ENCODE measurements at places on chromosomes 16 and 17. TPM values are rescaled to one million over a fixed set of nuclear protein-coding genes. Genes with fewer than 3 reads are reported as not detected.

GRCh38 chr17:63686138-63686685 is 13.7 kb downstream of the LIMD2 start:
- peaks cover 11% of the 10 kb centered on the region for H3K36me3 ChIP-seq
- H3K27ac ChIP-seq, result peak overlapping the region; percentile 82
- H3K4me3 ChIP-seq, result no peak overlapping the region
- peaks cover 17% of the 10 kb centered on the region for H3K4me1 ChIP-seq

Gene TP53TG3
- not detected for total RNA-seq

- H3K36me3 ChIP-seq, result no peaks in the 10 kb centered on the region
- H3K27ac ChIP-seq, result no peak overlapping the region
- H3K4me3 ChIP-seq, result no peak overlapping the region
- DNase-seq, result no peak
Measured at GRCh38 chr16:66953462-66954096, 7.5 kb upstream of the CES3 start.

Gene UNC13D
- total RNA-seq, result 136 TPM

- no peaks in the 10 kb centered on the region for H3K36me3 ChIP-seq
- no peak overlapping the region for H3K27ac ChIP-seq
- DNase-seq, result no peak
- H3K4me3 ChIP-seq, result no peak overlapping the region
- H3K27me3 ChIP-seq, result peaks cover 2% of the 10 kb centered on the region
Measured at GRCh38 chr17:69779378-69780214, 295.4 kb upstream of the KCNJ16 start.

Gene PDIA2
- not detected for total RNA-seq

DNA sequence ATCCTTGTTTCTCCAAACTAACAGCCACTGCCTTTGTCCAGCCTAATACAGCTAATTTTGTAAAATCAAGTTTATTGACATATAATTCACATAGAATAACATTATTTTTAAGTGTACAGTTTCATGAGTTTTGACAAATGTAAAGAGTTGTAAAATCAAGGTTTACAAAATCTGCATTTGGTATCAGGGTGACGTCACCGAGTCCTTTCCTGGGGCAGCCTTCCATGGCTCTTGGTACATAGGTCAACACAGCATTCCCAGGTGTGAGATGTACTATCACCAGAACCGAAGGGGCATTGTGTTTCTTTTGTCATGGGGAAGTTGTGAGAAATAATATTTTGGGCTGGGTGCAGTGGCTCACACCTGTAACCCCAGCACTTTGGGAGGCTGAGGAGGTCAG is 42.9 kb downstream of the PSMD12 start:
- H3K4me3 ChIP-seq, result no peak overlapping the region
- H3K27ac ChIP-seq, result no peak overlapping the region
- no peaks in the 10 kb centered on the region for H3K4me1 ChIP-seq
- no peaks in the 10 kb centered on the region for H3K36me3 ChIP-seq

GRCh38 chr16:35750701-35751104 is 2291.3 kb downstream of the TP53TG3F start:
- H3K27me3 ChIP-seq, result no peaks in the 10 kb centered on the region
- H3K4me3 ChIP-seq, result no peak overlapping the region
- H3K27ac ChIP-seq, result no peak overlapping the region
- no peak for DNase-seq
- no peaks in the 10 kb centered on the region for H3K4me1 ChIP-seq

DNA sequence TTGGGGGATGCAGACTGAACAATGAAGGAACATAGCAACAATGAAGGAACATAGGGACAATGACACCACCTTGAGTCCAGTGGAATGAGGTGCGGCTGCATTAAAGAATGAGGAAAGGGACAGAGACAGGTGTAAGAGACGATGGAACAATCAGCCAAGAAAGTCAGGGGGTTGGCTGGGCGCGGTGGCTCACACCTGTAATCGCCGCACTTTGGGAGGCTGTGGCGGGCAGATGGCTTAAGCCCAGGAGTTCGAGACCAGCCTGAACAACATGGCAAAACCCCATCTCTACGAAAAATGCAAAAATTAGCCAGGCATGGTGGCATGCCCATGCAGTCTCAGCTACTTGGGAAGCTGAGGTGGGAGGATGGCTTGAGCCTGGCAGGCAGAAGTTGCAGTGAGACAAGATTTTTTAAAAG is 13.6 kb upstream of the CBFB start:
- no peak overlapping the region for H3K27ac ChIP-seq
- no peaks in the 10 kb centered on the region for H3K27me3 ChIP-seq
- peaks cover 6% of the 10 kb centered on the region for H3K36me3 ChIP-seq
- peak overlapping the region; percentile 83 for H3K4me3 ChIP-seq
- peaks cover 17% of the 10 kb centered on the region for H3K4me1 ChIP-seq

- peaks cover 70% of the 10 kb centered on the region for H3K4me1 ChIP-seq
- DNase-seq, result peak; percentile 68
- H3K27ac ChIP-seq, result no peak overlapping the region
- H3K27me3 ChIP-seq, result no peaks in the 10 kb centered on the region
- H3K36me3 ChIP-seq, result peaks cover 2% of the 10 kb centered on the region
- H3K4me3 ChIP-seq, result no peak overlapping the region
Measured at GRCh38 chr17:20267459-20267842, 199.9 kb downstream of the LGALS9B start.

All from activated CD8-positive, alpha-beta T cell treated with anti-CD3 and anti-CD28 coated beads for 36 hours (primary cell).